Activated T-helper 1 cell treated with Interleukin-2 at 50 U/mL for 16 hours (primary cell): ENCODE measurements at places on chromosomes 4 and X.
A peak's percentile ranks its signal among the peaks of the same experiment; 100 is the strongest.

DNA sequence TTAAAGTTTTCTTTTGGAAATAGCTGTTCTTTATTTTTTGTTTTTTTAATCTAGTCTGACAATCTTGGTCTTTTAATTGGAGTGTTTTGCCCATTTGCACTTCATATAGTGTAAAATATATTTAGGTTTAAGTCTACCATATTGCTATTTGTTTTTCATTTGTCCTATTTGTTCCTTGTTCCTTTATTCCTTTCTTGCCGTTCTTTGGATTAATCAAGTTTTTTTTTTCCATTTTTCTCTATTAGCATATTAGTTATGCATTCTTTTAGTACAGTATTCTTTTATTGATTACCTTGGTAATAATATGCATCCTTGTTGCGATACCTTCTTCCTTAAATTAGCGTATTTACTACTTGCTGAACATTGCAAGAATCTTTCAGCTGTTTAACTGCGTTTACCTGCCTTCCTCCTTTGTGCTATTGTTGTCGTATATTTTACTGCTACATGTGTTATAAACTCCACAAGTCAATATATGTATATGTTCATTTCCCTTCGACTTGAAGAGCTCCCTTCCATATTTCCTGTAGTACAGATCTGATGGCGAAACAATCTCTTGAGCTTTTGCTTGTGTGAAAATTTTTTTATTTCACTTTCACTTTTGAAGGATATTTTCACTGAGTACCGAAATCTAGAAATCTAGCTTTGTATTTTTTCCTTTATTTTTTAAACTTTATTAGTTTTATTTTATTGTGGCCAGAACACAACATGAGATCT lies 23.9 kb upstream of the RNF212 start:
- no peak for DNase-seq

GRCh38 chr4:61239250-61239649 lies 39.1 kb downstream of the ADGRL3 start:
- DNase-seq: no peak

GRCh38 chrX:13638826-13639225 lies 14.1 kb upstream of the TCEANC start:
- no peak for DNase-seq

- no peak for DNase-seq
These were observed 197.2 kb upstream of the NDST4 start for GRCh38 chr4:115310641-115311040.

- DNase-seq: no peak
These were observed 175.6 kb upstream of the MAGEB2 start for GRCh38 chrX:30039768-30040167.

- no peak for DNase-seq
These were observed 360.5 kb downstream of the ZNF674 start for GRCh38 chrX:46184749-46185148.

GRCh38 chr4:169604903-169605331 lies 7.5 kb downstream of the NEK1 start:
- DNase-seq: no peak

DNA sequence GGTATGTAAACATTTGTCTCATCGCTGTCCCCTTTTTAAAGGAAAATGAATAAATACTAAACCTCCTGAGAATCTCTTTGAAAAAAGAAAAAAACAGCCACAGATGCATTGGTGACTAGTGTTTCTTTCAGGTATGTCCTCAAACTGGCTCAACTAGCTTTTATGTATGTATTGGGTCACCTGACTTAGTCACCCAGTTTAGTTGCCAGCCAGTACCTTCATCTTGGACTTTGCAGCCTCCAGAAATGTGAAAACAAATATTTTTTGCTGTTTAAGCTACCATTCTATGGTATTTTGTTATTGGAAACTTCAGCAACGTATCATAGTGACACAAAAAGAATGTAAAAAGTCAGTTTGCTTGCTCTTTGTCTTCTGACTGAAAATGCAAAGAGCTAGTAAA lies 1263.5 kb downstream of the FAM133A start:
- no peak for DNase-seq

GRCh38 chr4:185654311-185654710 lies 119.0 kb upstream of the PDLIM3 start:
- no peak for DNase-seq

GRCh38 chrX:136206916-136207315 lies 44.3 kb downstream of the MAP7D3 start:
- no peak for DNase-seq

- peak; percentile 4 for DNase-seq
These were observed 54.4 kb downstream of the VGLL1 start for GRCh38 chrX:136586386-136586785.

DNA sequence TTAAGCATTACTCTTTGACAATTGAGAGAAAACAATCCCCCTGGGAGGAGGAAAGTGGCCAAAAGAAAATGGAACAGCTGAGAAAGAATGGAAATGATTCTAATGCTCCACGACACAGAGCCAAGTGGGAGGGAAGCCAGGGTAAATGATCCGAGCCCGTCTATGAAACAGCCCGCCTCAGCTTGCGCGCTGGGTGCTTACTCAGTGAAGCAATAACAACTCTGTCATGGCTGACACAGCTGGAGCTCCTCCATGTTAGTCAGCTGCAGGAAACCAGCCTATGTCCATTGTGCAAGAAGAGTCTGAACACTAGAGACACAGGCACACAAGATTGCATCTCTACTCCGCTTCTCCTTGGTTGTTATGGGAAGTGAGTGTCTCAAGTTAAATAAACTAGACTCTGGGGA lies 19.3 kb downstream of the NOA1 start:
- no peak for DNase-seq

DNA sequence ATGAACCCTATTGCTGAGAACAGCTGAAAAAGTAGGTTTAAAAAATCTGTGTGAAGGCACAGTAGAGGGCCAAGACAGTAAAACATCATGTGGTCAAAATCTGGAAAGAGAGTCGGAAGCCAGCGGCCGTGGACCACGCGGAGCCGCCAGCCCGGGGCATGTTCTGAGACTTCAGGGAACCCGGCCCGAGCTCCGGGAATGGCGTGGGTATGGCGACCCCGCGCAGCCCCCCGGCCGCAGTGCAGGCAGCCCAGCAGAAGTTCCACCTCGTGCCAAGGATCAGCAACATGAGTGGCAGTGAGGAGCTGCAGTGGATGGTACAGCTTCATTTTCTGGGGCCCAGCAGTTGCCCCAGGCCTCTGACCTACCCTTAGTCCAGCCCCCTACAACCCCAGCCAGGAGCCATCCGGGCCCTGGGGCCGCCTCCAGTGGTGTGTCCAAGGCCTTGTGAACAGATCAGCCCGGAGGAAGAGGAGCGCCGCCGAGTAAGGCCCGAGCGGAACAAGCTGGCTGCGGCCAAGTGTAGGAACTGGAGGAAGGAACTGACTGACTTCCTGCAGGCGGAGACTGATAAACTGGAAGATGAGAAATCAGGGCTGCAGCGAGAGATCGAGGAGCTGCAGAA lies 94.2 kb downstream of the LARP1B start:
- no peak for DNase-seq

DNA sequence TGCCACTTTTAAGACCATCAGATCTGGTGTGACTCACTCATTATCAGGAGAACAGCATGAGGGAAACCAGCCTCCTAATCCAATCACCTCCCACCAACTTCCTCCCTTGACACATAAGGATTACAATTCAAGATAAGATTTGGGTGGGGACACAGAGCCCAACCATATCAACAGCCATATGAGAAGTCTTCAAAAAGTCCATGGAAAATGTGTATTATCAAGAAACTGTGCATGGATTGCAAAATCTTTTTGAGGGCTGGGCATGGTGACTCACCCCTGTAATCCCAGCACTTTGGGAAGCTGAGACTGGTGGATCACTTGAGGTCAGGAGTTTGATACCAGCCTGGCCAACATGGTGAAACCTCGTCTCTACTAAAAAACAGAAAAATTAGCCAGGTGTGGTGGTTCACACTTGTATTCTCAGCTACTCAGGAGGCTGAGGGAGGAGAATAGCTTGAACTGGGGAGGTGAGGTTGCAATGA lies 17.8 kb upstream of the RPL39 start:
- DNase-seq: no peak

DNA sequence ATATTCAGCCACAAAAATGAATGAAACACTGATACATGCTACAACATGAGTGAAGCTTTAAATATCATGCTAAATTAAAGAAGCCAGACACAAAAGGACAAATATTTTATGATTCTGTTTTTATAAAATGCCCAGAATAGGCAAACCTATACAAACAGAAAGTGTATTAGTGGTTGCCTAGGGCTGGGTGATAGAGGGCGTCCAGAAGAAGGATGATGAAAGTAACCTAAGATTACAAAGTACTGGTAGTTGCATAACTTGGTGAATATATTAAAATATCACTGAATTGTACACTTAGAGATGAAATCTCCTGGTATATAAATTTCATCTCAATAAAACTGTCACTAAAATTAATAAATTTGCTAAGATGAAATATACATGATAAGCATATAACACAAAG lies 67.5 kb downstream of the FBXW7 start:
- no peak for DNase-seq

DNA sequence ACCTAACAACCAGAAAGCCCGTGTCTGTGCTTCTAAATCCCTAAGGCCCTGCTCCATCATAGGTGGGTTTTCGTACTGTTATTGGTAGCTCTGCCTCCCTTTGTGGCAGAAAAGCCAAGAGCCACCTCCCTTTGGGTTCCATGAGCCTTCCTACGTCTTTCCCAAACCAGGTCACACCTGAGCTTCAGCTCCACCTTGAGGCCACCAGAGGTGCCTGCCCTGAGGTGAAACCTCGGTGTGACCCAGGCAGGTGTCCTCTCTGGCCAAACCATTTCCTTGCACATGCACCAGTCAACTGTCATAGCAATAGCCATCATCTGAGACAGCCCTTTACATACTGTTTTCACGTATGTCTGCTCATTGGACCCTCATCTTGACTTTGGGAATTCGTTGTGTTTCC lies 188.0 kb upstream of the RBPJ start:
- DNase-seq: no peak

- DNase-seq: peak; percentile 53
These were observed 36.1 kb upstream of the IQSEC2 start for GRCh38 chrX:53317365-53318069.

GRCh38 chrX:69148946-69149345 lies 16.3 kb downstream of the PJA1 start:
- no peak for DNase-seq

- no peak for DNase-seq
These were observed 344.1 kb upstream of the GATB start for GRCh38 chr4:152104901-152105357.
